Skeletal muscle cell (primary cell): ENCODE measurements at places on chromosomes 3 and 15.
A peak's percentile ranks its signal among the peaks of the same experiment; 100 is the strongest.

DNA sequence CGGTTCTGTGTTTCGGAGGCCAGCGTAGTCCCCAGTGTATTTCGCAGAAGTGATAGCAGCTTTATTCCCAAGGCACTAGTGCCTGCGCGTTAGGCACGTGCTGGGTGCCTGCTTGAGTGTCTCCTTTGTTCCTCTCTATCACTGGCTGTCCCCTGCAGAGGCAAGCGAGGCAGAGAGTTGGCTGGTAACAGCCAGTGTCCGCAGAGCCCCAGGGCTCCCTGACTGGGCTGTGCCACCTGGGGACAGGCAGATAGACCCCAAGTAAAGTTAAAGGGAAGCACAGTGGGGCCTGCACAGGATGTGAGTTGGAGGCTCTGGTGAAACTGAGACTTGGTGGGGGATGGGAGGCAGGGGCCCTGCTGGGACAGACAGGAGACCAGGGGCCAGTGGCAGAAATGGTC lies 50.7 kb downstream of the APBA2 start:
- DNase-seq, result no peak

- DNase-seq, result no peak
Measured at GRCh38 chr3:100682056-100682853, 27.0 kb upstream of the TFG start.

- DNase-seq, result no peak
Measured at GRCh38 chr15:68274201-68274848, 3.2 kb upstream of the FEM1B start.

DNA sequence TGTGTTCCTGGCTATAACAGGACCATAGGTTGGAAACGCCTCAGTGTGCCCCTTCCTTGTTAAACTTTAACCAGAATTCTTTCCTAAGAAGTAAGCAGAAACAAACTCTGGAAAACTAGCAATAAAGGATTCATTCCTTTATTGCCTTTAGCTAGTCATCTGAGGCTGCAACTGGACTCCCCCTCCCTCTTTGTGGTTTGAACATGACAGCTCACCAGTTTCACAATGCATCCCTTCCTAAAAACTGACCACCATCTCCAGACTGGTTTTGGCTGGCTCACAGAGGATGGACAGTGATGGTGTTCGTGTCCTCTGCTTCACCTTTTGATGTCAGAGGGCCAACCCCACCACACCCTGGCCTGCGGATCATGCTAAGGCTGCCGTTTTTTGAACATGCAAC lies 27.9 kb upstream of the TGFBR2 start:
- peak; percentile 87 for DNase-seq

DNA sequence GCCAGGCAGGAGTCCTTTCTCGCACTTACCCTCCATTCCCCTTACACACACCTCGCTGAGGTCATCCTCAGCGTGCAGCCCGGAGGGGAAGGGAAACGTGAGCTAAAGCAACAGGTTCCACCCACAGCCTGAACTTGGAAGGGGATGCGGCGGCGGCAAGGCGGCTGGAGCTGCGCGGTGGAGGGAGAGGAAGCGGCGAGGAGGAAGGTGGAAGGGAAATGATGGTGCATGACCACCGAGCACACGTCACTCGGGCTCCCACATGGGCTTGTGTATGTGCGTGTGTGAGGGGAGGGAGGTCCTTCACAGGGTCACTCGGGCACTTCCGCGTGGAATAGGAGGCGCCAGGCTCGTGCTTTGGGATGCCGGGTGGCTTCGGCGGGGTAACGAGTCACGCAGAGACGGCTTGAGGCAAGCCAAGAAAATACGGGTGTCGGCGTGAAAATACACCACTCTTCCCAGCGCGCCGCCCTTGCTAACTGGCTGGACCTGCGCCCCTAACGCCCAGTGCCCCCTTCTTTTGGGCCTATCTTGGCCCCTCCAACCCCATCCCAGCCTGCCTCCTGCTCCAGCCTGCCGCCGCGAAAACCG lies 225.5 kb upstream of the IL12A start:
- peak; percentile 69 for DNase-seq

DNA sequence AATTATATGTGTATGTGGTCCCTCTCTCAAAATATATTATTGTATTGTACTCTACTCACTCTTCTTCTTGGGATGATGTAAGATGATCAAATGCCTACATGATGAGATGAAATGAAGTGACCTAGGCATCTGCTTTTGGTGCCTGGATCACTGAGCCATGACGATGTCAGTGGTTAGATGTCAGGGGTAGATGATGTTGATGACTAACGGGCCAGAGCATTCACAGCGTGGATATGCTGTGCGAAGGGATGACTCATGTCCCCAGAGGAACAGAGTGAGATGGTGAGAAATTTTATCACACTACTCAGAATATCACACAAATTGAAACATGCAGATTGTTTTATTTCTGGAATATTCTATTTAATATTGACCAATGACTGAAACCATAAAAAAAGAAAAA lies 233.9 kb upstream of the CADM2 start:
- DNase-seq, result peak; percentile 99

GRCh38 chr3:130515755-130516154 lies 1.2 kb upstream of the COL6A6 start:
- no peak for DNase-seq

DNA sequence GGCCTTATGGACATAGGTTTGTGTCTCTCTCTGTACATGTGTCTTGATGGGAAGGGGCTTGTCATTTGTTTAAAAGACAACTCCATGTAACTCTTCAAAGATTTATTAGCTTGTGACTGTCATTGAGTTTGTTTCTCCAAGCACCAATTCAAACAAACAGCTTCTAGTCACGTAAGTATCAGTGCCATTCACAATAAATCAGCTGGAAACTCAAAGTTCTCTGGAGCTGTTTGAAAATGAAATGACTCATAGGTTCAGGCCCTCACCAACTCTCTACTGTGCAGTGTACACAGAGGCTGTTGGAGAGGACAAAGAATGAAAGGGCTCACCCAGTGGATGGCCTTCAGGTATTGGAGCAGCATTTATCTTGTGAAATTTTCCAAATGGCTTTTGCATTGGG lies 476.3 kb downstream of the AGBL1 start:
- DNase-seq, result no peak
